Motor neuron (in vitro differentiated cells): ENCODE measurements at places on chromosomes 6 and 20. TPM values are rescaled to one million over a fixed set of nuclear protein-coding genes. Genes with fewer than 3 reads are reported as not detected.

The C6orf89 gene
- total RNA-seq = 45.4 and 49.0 TPM in 2 replicates

- ATAC-seq = no peak
Observed at GRCh38 chr6:80541886-80542285, 435.4 kb downstream of the BCKDHB start.

DNA sequence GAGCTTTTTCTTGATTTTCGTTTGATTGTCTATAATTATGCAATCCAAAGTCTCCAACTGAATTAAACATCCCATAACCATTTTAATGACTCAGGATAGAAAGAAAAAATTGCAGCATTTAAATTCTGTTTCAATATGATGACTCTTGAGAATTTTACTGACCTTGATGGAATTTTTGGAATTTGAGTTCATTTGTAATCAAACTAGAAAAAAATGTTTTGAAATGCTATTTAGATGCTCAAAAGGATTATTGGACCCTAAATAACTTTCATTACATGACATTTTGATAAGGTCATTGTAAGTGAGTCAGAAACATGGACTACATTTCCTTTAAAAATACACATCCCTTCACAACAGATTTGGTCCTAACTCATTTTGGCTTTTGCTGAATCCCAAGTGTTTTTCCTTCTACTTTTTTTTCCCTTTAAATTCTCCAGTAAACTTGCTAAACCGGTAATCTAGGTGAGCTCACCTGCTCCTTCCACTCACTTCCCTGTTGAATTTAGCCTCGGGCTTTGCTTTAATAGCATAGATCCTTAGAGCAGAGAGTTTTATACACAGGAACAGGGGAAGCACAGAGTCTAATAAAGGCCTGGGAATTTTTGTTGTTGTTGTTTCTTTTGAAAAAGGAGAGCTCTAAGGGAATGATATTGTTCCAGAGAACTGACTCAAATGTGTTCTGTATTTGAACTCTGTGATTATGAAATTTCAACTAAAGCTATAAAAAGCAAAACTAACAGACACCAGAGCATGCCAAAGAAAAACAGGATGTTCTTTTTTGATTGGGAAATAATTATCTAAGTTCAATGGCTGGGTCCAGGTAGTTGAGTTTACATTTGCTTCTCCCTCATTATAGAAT, 1088.2 kb upstream of the CITED2 start:
- ATAC-seq = peak; percentile 31

DNA sequence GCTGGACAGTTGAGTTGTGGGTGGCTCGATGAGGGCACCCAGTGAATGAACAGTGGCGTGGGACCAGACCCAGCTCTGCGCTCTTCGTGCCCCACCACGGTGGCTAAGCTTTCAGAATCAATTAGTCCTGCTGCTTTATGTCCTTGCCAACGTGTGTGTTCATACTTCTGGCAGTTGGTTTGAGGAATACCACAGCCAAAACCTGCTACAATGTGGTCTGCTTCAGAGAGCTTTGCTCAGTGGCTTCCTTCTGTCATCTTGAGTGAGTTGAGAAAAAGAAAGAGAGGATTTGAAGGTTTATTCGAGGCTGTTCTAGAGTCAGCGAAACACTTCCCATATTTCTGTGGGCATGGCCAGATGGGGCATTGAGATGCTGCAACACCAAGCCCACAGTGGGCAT, 39.5 kb upstream of the SLC22A2 start:
- ATAC-seq = no peak

GRCh38 chr6:28867086-28867409, 56.7 kb downstream of the TRIM27 start:
- peak; percentile 63 for ATAC-seq

DNA sequence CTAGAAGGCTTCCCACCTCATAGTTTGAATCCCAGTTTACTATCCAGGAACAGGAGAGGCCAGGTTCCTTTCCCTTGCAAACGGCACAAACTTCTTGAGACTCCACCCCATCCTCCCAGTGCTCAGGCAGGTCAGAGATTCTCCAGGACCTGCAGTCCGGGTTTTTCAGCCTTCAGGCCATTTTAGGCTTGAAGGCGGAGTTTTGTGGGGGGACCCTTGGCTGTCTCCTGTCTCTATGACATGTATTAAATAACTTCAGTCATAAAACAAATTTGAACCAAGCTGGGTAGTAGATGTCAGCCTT, 230.1 kb downstream of the NFATC2 start:
- ATAC-seq = no peak

- no peak for ATAC-seq
Observed at GRCh38 chr20:6055161-6055783, 1.4 kb upstream of the LRRN4 start.

- ATAC-seq = no peak
Observed at GRCh38 chr6:150026976-150027805, 1.9 kb upstream of the RAET1L start.

- no peak for ATAC-seq
Observed at GRCh38 chr20:35461620-35462019, 6.2 kb downstream of the CEP250 start.

DNA sequence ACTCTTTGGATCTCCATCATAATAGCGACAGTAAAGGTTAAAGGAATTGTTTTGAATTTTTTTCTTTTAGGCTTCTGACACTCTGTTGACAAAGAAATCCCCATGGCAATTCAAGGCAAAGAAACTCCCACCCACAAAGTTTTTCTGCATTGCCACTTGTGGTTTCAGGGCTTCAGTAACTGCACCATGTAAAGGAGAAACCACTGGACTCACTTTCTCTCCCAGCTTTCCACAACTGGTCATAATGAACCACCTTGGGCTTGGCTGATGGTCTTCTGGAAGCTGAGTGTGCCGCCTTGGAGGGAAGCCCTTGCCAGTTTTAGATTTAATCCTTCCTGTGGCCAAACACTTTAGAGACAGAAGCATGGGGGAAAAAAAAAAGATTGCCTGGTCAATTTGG, 163.1 kb downstream of the ISM1 start:
- no peak for ATAC-seq

The ZC2HC1B gene
- not detected in 2 replicates for total RNA-seq

- no peak for ATAC-seq
Observed at GRCh38 chr20:25148982-25149846, 46.3 kb upstream of the ENTPD6 start.

The ETV7 gene
- total RNA-seq = not detected in 2 replicates

DNA sequence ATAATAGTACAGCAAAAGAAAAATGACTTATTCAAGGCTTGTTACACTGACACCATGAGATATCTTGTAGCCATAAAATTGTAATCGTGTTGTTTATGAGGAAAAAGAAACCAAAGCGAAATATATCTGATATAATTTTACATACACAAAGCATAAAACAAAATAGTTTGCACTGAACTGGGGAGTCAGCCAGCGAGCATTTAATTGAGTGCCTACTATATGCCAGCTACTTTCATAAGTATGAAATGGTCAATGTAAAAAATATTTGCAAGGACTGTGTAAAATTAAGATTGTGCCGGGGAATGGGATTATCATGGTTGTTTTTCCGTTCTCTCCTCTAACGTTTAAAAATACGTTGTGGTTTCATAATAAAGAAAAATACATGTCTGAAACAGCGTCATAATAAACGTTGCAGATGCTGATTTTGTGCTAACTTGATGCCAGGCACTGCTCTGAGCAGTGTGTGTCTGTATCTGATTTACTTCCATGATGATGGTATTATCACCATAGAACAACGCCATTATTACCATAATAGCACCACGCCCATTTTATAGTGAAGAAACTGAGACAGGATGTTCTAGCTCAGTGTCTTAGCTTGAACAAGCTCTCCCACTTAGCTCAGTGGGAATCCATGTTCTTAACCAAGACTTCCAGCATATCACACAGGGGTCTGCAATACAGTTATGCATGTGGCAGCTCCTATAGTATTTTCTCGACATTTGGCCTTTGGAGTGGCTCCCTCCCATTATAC, 144.6 kb downstream of the BCAS1 start:
- peak; percentile 6 for ATAC-seq

DNA sequence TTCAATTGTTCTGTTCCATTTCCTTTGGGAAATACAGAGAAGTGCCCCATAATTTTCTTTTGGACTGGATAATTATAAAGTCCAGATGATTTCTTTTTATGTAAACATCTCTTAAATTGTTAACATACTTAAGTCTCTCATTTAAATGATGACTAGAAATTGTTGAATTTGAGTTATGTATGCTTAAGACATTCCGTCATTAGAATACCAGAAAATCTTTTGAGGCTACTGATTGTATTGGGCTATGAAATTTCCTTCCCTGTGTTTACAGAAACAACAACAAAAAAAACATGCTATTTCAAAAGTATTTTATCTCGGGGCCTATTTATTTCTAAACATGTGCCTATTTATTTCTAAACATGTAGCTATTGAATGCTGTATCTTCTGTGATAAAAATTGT, 125.4 kb downstream of the SH3BGRL2 start:
- no peak for ATAC-seq

DNA sequence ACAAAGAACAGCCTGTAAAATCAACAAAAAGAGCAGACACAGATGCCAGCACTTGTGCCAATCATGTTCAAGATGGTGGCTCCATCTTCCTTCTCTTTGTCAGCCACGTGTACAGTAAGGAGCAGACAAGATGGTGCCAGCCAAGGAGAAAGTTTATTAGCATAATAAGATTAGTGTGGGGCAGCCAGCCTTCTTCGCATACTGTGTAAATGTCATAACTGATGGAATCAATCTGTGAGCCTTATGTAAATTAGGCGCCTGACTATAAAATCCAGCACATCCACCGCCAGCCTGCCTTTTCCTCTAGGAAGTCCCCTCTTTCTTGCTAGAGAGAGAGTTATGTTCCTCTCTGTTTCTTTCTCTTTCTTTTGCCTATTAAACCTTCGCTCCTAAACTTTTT, 99.7 kb upstream of the RALGAPA2 start:
- no peak for ATAC-seq

GRCh38 chr6:30171677-30172471, 8.5 kb downstream of the TRIM15 start:
- ATAC-seq = peak; percentile 67

The THBS2 gene
- total RNA-seq = 0.45 and 0.59 TPM in 2 replicates

The CALHM6 gene
- not detected in 2 replicates for total RNA-seq

DNA sequence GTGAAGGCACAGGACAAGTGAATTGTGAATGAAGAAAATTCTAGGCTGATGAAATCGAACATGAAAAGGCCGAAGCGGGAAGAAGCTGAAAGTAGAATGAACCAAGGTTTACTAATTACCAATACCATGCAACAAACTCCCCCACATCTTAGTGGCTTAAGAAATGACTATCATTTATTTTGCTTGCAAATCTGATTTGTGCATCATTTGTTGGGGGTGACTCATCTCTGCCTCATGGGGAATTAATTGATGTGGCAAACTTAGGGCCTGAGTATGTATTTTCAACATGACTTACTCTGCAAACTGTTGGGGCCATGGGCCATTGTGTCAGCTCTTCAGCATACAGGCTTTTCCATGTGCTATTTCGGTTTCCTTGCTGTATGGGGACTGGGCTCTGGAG, 26.8 kb downstream of the PPP1R14C start:
- peak; percentile 79 for ATAC-seq

- peak; percentile 65 for ATAC-seq
Observed at GRCh38 chr6:15400572-15401004, 154.7 kb downstream of the JARID2 start.

DNA sequence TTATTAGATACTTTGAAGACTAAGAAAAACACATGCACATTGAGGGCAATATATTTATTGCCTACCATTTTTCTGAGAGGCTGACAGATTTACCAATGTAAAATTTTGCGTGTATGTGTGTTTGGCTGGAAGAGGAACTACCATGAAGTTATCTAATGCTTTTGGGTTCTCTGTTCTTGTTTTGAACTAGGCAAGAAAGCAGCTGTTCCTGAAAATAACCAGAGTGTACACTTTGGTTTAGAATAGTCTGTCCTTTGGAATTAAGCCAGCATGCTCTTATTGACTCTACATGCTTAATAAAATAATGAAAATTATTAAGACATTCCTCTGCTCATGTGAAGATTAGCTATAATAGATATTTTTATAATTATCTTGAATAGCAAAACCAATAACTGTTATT, 129.2 kb downstream of the MYB start:
- ATAC-seq = no peak

The C6orf15 gene
- 0.19 TPM in 1 of 2 replicates, not detected in the other for total RNA-seq

The SLCO4A1 gene
- 2.6 and 3.0 TPM in 2 replicates for total RNA-seq

DNA sequence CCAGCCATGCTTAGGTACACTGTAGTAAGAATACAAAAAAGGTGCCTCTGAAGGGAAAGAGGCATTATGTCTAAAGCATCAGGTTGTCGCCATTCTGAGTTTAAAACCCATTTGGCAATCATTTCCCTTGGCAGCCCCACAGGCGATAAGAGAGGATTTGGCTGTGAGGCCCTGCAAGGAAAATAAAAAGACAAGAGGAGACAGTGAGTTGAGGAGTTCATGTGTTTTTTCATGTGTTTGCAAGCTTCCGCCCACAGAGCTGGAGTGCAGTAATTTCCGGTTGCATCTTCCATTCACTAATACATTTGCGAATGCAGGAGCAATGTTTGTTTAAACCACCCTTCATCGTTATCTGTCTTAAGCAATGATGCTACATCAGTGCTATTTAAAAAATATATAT, 138.5 kb upstream of the SOX4 start:
- no peak for ATAC-seq

- ATAC-seq = no peak
Observed at GRCh38 chr6:105804424-105804823, 281.7 kb upstream of the PRDM1 start.

DNA sequence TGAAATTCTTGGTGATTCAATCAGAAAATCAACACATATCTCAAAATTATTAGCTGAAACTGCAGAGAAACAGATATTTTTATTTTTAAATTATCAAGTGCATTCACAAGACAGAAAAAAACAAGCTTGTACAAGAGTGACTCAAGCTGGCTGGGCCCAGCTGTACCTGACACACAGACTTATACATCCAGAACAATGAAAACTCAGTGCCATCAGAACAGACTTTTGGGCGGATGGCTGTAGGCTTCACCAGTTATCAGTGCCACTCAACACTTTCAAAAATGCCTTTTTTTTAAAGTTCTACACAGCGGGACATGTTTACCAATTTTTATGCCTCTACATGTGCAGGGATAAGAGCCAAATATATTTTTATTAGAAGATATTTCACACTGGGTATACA, 102.8 kb downstream of the MYB start:
- no peak for ATAC-seq

The LAMP5 gene
- total RNA-seq = 104 and 111 TPM in 2 replicates
